Immature natural killer cell (primary cell): ENCODE measurements at places on chromosomes 11 and 22.
A peak's percentile ranks its signal among the peaks of the same experiment; 100 is the strongest.

DNA sequence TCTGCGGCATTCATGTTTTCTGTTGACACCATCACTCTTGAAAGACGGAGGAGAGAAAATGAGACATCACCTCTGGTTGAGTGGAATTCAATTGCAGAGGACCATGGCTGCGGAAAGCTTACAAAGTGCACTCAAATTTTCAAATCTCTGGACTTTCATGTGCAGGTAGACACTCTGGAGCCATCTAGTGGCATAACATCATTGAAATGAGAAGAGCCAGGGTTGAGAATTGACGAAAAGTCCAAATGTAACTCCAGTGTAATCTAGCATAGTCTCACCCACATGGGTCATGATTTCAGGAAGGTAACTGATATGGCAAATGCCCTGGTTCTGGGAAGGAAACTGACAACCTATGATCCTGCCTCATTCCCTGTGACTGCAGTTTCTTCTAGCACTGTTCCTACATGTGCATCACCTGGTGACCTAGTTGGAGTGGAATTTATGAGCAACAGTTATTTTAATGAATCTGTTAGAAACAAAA, 687.8 kb downstream of the KCNA4 start:
- no peaks in the 10 kb centered on the region for H3K4me1 ChIP-seq
- H3K4me3 ChIP-seq: no peak overlapping the region
- DNase-seq: no peak
- H3K27ac ChIP-seq: no peak overlapping the region

DNA sequence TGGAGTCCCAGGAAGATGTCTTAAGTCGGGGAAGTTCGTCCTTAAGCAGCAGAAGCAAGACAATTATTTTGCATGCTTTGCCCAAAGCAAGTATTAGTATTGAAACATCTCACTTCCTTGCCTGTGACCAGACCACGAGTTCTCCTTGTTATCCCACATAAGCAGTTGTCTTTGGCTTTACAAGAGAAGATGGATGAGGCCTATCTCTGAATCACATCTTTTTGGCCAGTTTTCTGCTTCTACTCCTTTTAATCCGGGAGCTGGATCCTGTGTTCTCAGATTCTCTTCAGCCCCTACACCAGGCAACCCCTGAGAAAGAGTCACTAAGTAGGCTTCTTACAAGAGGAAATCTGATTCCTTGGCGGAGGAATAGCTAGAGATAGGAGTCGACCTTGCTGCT, 2.1 kb downstream of the SYT9 start:
- H3K4me3 ChIP-seq: no peak overlapping the region
- H3K4me1 ChIP-seq: no peaks in the 10 kb centered on the region
- H3K27me3 ChIP-seq: peaks cover 17% of the 10 kb centered on the region
- DNase-seq: no peak

DNA sequence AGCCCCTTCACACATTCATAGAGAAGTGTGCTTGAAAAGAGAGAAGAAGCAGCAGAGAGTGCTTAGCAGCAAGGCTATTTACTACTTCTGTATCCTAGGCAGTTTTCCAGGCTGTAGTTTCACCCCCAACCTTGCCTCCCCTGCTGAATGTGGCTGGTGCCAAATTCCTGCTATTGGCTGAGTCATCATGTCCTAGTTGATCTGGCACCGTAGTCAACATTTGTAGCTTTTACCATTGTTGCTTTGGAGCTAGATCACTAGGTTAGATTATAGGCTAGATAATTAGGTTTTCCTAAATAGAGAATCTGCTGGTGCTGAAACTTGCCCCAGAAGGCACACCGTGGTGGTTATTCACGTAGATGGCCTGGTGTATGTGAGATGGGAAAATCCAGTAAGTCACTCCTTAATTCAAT, 32.7 kb downstream of the ARHGAP42 start:
- no peak overlapping the region for H3K4me3 ChIP-seq
- H3K4me1 ChIP-seq: no peaks in the 10 kb centered on the region
- H3K36me3 ChIP-seq: peaks cover 6% of the 10 kb centered on the region

- DNase-seq: peak; percentile 22
- peaks cover 8% of the 10 kb centered on the region for H3K36me3 ChIP-seq
- H3K27me3 ChIP-seq: no peaks in the 10 kb centered on the region
- no peak overlapping the region for H3K4me3 ChIP-seq
These were observed 32.8 kb downstream of the PITPNB start for GRCh38 chr22:27885977-27886842.

- H3K4me3 ChIP-seq: no peak overlapping the region
- no peak for DNase-seq
- peaks cover 1% of the 10 kb centered on the region for H3K27me3 ChIP-seq
- no peaks in the 10 kb centered on the region for H3K36me3 ChIP-seq
- no peak overlapping the region for H3K27ac ChIP-seq
These were observed 961.5 kb downstream of the FAM181B start for GRCh38 chr11:81772166-81772565.

- H3K27me3 ChIP-seq: peaks cover 4% of the 10 kb centered on the region
- no peak overlapping the region for H3K4me3 ChIP-seq
- no peaks in the 10 kb centered on the region for H3K4me1 ChIP-seq
These were observed 99.0 kb downstream of the LARGE1 start for GRCh38 chr22:33821290-33821689.

DNA sequence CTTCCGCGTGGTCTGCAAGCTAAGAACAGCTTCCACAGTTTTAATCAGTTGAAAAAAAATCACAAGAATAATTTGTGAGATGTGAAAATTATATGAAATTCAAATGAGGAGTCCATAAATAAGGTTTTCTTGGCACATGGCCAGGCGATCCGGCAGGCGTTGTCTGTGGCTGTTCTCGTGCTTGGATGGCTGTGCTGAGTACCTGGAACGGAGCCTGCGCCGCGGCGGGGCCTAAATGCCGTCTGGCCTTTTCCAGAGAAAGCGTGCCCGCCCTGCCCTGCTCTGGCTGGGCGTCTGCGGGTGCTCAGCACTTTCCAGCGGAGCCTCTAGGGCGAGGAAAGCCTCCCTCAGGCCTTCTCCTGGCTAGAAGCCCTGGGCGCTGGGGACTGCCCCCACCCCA, 41.8 kb downstream of the OSBPL5 start:
- no peak for DNase-seq
- H3K27ac ChIP-seq: peak overlapping the region; percentile 80
- H3K4me1 ChIP-seq: peaks cover 48% of the 10 kb centered on the region
- peaks cover 26% of the 10 kb centered on the region for H3K36me3 ChIP-seq
- no peak overlapping the region for H3K4me3 ChIP-seq

GRCh38 chr11:64253481-64253880, 2.2 kb downstream of the PLCB3 start:
- peaks cover 16% of the 10 kb centered on the region for H3K4me1 ChIP-seq
- no peak overlapping the region for H3K27ac ChIP-seq
- H3K27me3 ChIP-seq: peaks cover 3% of the 10 kb centered on the region
- H3K4me3 ChIP-seq: peak overlapping the region; percentile 49
- DNase-seq: no peak
